ENCODE measurements at places on chromosomes 2 and 18.

DNA sequence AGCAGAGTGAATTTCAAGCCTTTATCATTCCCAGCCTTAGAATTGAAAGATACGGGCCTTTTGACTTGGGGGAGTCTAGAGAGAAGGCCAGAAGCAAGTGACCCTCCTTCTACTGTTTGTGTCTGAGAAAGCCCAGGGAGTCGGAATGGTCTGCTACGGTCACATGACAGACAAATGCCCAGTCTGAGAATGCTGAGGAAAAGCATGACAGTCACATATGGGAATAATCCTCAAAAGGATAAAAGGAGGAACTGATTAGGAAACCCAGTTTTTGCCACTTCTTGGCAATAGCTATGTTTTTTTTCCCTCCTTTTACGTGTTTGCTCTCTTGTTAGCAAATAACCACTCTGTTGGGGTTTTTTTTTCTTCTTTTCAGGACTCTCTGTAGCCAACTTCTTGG, 38.1 kb upstream of the HNRNPA3 start:
- no peak for DNase-seq

DNA sequence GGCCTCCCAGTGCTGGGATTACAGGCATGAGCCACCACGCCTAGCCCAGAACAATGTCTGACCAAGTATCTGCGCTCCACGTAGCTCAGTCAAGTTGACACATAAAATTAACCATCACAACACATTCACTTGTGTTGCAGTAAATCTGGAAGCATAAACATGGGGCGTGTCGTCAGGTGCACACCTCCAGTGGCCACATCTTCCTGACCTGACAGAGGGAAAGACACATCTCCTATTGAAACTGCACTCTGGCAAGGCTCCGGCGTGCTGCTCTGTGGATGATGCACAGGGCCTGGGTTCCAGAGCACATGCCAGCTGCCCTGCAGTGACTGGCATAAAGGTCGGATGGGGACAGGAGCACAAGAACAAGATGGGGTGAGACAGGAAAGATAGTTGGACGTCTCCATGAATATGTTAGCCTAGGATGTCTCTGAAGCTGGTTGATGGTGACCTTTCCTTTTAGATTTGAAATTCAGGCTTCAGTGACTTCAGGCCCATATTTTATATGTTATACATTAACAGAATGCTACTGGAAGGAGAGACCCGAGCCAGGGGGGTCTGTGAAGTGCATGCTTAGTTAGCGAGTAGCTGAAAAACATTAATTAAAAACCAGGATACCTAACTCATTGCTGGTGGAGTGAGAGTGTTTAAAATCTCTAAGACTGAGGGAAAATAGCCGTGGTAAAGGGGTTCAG, 10.9 kb downstream of the IMPA2 start:
- DNase-seq: no peak

DNA sequence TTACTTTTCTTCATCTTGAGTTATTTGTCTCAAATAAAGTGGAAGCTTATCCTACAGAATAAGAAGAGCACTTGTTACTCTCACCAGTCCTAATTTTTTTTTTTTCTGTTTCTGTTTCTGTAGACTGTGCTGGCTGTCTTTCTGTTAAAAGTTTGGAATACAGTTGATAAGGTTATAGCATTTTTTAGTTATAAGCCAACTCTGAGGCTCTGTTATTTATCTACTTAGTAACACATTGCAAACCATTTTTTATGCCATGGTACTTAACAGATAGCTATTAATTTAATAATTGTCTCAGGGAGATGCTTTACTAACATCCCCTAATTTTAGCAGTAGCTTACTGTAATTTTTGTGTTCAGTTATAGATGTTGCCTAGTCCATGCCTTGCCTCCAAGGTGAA, 37.9 kb downstream of the CREB1 start:
- no peak for DNase-seq

DNA sequence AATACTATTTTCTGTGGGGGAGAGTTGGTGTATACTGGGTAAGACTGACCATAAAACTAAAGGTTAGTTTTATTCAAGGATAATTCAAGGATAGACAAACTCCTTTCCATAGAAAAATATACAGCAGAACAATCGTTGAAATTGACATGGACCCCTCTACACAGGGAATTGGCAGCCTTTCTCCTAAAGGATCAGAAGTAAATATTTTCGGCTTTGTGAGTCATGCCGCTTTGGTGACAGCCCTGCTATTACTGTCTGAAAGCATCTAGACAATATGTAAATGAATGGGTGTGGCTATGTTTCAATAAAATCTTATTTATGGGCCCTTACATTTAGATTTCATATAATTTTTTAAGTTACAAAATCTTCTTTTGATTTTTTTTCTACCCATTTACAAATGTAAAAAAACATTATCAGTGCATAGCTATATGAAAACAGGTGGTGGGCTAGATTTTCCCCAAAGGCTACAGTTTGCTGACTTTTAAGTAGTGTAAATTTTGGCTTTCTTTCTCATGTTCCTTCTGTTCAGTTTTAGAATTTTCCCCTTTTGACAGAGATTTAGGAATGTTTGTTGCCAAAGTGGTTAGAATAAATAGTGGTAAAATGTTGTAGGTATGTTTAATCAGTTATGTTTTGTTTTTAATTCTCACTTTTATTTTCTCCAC, 270.6 kb downstream of the DCC start:
- DNase-seq: no peak

- DNase-seq: no peak
Measured at GRCh38 chr18:2612996-2613395, 41.6 kb downstream of the NDC80 start.

DNA sequence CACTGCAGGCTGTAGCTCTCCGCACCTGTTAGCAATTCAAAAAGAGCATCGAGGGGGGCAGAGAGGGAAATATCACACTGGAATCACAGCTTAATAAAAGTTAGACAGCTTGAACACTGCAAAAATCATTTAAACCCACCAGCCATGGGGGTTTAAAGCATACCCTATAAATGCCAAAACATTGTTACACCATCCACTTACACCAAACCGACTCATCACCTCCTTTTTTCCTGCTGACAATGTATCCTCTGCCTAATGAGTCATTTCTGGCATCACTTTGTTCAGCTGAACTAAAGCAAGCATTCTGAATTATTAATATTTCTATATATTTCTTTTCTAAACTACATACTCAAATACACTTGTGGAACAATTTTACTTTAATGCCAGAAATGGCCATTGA, 21.6 kb downstream of the MC4R start:
- DNase-seq: no peak

- DNase-seq: no peak
Measured at GRCh38 chr2:232789082-232789481, 12.7 kb upstream of the KCNJ13 start.

GRCh38 chr2:236972491-236973342, 113.0 kb upstream of the COPS8 start:
- DNase-seq: peak; percentile 44

GRCh38 chr2:97739893-97740245, 26.5 kb downstream of the ZAP70 start:
- no peak for DNase-seq

- DNase-seq: peak; percentile 41
Measured at GRCh38 chr2:241636182-241637017, 558 bp downstream of the THAP4 start.

DNA sequence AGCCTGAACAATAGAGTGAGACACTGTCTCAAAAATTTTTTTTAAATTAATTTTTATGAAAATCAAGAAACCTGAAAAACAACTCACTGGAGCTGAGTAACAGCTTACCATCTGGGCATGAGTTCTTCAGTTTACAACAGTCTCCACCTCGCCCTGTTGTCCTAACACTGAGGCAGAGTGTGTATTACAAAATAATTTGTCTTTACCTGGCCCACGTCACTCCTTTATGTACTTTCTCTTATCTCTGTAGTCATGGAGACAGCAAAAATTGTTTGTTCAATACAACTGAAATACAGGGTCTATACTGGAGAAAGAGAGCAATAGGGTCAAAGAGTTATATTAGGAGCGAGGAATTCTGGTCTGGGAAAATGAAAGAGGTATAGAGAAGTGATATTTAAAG, 48.1 kb downstream of the CYTIP start:
- no peak for DNase-seq

DNA sequence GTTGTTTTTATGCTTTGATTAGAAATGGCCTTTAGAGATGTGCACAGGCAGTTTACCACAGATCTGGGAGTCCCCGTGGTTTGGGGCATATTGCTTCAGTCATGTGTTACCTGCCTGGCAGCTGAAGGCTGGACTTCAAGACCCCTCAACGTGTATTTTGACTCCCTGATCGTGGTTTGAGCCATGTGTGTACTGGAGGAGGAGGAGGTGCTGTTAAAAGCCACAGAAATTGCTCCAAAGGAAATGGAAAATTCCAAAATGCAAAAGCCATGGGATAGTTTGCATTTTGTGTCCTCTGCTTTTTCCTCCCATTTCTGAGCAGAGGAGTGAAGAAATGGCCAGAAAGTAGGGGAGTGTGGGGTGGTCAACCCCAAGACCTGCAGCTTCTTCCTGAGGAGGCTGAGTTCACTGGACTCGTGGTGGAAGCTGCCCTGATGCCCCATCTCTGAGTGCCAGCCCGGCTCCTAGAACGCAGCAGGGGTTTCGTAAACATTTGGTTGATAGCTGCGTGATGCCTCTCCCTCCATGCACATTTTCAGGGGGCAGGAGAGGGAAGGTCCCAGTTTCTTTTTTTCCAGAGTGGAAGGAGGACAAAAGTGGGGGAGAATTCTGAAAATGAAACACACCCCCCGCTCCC, 45.7 kb downstream of the ITGB1BP1 start:
- no peak for DNase-seq
